ENCODE measurements at places on chromosomes 6 and 20.

GRCh38 chr6:388202-388903 lies 3.2 kb upstream of the IRF4 start:
- no peak for DNase-seq

GRCh38 chr20:52410182-52410647 lies 218.6 kb upstream of the ZFP64 start:
- DNase-seq: no peak

DNA sequence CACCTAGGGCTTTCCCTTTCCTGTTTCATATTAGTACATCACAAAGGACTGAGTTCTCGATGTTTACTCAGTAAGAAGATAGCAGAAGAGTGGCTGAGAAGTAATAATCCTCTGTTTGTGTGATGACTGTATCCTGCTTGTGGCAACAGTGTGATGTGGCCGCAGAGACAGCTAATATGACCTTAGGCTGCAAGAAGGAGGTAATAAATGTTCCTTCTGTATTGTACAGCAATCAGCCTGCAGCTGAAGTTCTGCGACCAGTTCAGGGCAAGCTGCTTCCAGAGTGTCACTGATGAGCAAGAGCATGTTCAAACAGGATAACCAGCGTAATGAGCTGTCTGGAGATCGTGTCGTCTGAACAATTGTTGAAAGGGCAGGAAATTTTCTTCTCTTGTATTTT lies 70.9 kb downstream of the OPN5 start:
- no peak for DNase-seq

DNA sequence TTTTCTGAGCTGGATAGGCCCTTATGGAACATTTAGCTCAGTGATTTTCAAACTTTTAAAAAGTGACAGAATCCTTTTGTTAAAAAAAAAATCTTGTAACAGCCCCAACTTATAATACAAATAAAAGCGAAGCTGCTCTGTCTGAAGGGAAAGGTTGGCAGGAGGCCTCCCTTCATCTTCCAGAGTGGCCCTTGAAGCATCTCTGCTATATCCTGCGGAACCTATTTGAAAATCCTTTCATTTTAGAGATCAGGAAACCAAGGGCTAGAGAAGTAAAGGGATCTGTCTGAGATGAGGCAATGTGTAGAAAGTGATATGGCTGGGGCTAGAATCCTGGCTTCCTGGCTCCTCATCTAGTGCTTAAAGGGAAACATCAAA lies 107.8 kb downstream of the UBE3D start:
- DNase-seq: no peak

DNA sequence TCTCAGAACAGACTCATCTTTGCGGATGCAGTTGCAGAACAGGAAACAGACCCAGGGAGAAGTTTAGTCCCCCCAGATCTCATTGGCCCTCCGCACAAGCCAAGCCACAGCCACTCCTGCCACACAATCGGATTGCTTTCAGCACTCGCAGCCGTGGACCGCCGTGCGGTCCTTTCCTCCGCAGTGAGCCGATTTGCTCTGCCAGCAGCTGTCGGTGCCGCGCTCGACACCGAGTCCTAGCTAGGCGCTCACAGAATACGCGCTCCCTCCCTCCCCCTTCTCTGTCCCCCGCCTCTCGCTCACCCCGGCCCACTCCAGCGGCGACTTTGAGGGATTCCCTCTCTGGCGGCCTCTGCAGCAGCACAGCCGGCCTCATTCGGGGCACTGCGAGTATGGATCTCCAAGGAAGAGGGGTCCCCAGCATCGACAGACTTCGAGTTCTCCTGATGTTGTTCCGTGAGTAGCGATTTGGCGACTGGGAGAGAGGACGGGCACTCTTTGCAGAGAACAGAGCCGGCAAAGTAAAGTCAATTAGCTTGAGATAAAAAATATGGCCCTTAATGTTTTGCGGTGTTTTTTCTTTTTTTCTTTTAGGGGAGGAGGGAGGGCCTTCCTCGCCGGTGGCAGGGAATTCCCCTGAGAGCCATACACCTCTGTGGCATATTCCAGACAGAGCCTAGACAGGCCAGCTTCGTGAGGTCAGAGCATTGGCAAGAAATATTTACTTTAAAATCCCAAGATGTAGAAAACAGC lies at the start of gene LAMP5:
Gene LAMP5, plus strand, starts transcription at position 130 of the 753 bp plus-strand sequence. Its CDS starts 263 bp downstream, at position 393.
- DNase-seq: no peak

DNA sequence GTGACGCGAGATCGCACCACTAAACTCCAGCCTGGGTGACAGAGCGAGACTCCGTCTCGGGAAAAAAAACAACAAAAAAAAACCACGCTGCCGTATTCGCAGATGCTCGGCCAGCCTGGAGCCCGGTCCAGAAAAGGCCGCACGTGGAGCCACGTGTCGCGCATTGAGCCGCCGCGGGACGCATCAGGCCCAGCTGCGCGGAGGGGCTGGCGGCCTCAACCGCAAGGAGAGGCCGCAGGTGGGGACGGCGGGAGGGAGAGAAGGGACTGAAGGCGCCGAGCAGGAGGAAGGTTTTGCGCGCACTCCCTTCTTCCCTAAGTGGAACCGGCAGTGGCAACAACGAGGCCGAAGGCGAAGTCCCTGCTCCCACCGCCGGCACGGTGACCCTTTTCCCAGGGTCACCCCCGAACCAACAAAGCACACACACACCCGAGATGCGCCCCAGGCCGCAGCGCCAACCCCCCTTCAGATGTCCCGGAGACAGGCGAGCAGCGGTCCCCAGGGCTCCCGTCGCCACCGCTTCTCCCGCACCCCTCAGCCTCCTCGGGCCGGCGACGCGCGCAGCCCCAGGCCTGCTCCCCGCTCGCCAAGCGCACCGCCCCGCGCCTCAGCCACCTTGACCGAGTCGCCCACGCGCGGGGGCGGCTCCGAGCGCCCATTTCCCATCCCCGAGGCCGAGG lies 681 bp downstream of the SYCP2 start:
- no peak for DNase-seq

- DNase-seq: no peak
These were observed 83.8 kb upstream of the FOXO3 start for GRCh38 chr6:108476847-108477430.

All from right renal pelvis (tissue), 4 donors.